ENCODE measurements at places on chromosomes 2 and 18.

- no peak for DNase-seq
These were observed 40.2 kb downstream of the MCFD2 start for GRCh38 chr2:46875226-46875899.

GRCh38 chr2:96527286-96528005 lies 9.1 kb upstream of the ARID5A start:
- no peak for DNase-seq

- no peak for DNase-seq
These were observed 276.1 kb upstream of the HDAC4 start for GRCh38 chr2:239676716-239677452.

GRCh38 chr2:12070153-12070552 lies 323.7 kb downstream of the LPIN1 start:
- DNase-seq, result no peak

DNA sequence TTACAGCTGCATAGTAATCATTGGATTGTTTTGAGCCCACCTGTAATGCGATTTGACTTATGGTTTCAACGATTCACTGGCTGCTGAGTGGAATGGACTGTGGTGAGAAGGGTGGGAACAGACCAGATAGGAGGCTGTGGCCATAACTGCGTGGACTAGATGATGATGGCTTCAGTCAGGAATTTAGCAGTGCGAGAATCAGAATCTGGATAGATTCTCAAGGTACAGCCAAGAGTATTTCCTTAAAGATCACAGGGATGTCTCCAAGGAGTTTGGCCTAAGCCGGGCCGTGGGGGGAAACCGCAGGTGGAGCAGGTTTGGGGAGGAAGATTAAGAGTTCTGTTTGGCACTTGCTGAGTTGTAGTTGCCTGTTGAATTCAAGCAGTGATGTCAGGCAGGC lies 44.0 kb upstream of the CHMP1B start:
- no peak for DNase-seq

GRCh38 chr2:76675212-76675611 lies 847.0 kb downstream of the LRRTM4 start:
- DNase-seq, result no peak

- DNase-seq, result no peak
These were observed 300.9 kb downstream of the NBAS start for GRCh38 chr2:15260196-15260595.

DNA sequence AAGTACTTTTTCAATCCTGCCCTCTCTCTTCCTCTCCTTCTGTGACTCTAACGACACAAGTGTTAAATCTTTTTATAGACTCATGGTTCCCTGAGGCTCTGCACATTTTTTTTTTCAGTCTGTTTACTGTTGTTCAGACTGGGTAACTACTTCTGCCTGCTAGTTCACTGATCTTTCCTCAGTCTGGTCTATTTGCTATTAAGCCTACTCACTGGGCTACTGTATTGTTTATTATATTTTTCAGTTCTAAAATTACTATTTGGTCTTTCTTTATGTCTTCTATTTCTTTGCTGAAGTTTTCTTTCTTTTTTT lies 21.3 kb downstream of the PPP3R1 start:
- no peak for DNase-seq

GRCh38 chr2:54164106-54164505 lies 48.7 kb downstream of the ACYP2 start:
- no peak for DNase-seq

DNA sequence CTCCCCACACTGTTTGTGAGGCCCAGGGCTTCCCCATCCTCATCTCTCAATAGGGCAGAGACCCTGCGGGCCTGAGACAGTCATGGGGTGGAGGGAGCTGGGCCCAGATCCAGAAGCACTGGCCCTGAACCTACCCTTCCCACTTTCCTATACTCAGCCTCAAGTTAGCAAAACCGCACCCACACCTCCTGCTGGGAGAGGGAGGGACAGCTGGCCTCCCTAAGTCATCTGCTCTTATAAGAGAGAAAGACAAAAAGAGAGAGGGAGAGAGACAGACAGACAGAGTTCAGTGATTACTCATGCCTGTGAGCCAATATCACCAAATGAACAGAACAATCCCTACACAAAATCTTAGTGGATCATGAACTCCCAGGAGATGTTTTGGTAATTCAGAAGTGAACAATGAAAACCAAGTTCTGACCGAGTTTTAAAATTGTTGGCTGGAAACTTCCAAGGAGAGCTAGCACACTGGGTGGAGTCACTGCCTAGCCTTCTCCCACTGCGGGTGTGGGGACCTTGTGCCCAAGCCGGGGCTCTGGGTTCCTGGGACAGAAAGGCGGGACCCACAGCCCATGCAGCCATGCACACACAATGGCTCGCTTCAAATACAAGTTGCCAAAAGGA lies 130.5 kb downstream of the PXDN start:
- DNase-seq, result no peak

- no peak for DNase-seq
These were observed 111.9 kb downstream of the KCNF1 start for GRCh38 chr2:11023326-11024258.

GRCh38 chr18:23693846-23694245 lies 4.6 kb downstream of the LAMA3 start:
- no peak for DNase-seq

- no peak for DNase-seq
These were observed 47.7 kb downstream of the SLC9A2 start for GRCh38 chr2:102667072-102667471.

DNA sequence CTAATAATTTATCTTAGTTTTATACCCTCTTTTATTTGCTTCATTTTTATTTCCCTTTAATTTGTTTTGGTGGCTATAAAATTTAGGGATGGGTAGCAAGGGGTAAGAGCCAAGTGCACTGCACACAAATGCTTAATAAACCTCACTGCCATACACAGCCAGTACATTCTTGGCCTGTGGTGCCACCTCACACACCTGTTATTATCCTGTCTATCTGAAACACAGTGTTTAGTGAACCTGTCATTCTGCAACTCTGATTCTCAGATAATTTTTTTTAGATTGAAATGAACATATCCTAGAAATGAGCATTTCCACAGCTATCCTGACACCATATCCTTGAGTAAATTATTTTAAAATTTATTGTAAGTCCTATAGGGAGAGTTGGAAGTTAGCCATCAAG lies 807.5 kb downstream of the DCC start:
- DNase-seq, result no peak

DNA sequence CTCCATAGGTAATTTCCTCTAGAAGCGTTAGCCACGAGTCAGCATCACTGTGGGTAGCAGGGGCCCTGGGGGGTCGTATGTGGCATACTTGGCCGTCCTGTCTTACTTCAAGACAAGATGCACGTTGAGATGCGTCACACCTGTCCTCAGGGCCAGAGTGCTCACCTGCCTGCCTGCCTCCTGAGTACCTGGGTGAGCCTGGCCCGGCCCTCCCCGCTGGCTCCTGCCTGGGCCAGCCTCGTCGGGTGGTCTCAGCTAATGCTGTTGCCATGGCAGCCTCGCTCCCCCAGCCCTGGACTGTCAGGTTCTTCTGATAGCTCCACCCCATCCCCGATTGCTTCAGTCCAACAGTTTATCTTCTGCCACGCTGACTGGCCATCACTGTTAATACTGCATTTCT lies 232.4 kb downstream of the GBX2 start:
- DNase-seq, result no peak

GRCh38 chr18:40355726-40356125 lies 1599.3 kb upstream of the PIK3C3 start:
- DNase-seq, result no peak

GRCh38 chr2:26290001-26290400 lies 45.3 kb downstream of the HADHB start:
- no peak for DNase-seq

DNA sequence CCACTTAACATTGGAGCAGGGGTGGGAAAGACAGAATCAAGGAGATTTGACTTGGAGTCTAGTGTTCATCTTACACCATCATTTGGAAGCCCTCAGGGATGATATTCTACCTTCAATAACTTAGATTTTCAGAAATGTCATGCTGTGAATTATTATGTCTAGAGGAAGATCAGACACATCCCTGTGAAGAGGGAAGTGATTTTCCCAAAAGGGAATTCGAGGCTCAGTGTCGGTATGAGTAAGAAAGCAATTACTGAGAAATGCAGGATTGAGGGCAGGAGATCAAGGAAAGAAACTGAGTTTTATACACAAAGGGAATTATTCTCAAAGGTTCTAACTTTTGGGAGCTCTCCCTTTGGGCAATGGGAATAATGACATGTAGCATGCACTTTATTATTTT lies 25.6 kb upstream of the ATIC start:
- no peak for DNase-seq

DNA sequence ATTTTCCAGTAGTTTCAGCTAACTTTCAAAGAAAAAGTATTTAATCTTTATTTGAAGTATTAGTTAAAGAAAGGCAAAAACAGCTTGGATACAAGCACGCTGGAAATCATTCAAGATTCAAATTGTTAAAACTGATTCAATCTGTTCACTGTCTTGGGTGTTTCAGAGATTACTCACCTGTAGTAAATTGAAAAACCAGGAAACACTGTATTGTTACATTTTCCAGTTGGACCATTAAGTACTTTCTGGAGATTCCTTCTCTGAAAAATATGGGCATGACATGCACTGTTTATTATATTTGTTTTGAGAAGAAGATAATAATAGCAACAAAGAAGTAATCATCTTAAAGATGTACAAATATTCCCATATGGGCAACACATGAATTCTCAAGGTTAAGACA lies 196.1 kb downstream of the UBE2E3 start:
- no peak for DNase-seq

DNA sequence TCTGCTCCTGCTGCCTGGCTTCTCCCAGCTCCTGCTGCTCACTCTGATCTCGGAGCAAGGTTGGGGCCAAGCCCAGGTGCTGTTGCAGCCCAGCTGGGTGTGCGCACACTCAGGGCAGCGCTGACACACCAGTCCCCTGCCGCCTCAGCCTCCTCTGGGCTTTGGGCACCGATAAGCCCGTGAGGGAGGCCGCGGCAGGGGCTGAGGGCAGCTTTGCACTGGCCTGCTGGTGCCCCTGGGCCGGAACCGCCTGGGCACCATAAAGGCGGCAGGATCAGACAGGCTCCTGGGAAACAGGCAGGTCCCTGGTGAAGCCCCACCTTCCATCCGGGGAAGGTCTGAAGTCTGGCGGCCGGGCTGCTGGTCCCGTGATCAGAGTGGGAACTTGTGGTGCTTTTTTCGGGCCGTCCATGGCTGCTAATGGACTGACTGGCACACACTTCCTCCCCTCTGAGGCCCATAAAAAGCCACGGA lies 14.1 kb upstream of the EML6 start:
- no peak for DNase-seq

- no peak for DNase-seq
These were observed 105.5 kb downstream of the NRP2 start for GRCh38 chr2:205787761-205788160.

DNA sequence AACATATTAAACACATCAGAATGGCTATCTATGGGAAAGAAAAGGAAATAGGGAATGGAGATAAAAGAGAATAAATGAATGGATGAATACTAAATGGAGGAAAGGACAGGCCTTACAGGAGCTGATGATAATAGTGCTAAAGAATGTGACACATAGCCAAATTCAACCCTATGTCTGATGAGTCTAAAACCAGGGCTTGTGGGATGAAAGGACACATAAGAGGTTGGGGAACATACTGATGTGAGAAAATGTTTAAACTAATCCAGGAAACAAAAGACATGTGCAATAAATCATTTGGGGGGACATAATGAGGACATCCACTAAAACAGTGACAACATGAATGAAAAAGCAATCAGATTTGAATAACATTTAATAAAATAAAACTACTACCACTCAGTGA lies 120.0 kb downstream of the DYM start:
- DNase-seq, result peak; percentile 8

DNA sequence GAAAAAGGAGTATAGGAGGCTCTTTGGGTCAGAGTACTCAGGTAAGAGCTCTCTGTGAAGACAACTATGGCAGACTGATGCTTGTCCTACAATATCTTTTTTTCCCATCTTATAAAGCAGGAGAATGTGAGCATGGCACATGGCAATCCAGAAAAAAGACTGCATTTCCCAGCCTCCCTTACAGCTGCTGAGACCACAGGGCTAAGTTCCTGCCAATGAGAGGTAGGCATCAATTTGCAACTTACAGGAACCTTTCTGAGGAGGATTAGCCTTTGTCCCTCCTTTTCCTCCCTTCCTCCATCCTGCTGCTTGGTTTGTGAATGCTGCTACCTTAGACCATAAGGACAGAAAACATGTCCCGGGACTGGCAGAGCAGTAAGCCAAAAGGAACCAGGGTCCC lies 37.8 kb upstream of the ST8SIA5 start:
- no peak for DNase-seq

- no peak for DNase-seq
These were observed 39.8 kb downstream of the FAM124B start for GRCh38 chr2:224362094-224362493.

DNA sequence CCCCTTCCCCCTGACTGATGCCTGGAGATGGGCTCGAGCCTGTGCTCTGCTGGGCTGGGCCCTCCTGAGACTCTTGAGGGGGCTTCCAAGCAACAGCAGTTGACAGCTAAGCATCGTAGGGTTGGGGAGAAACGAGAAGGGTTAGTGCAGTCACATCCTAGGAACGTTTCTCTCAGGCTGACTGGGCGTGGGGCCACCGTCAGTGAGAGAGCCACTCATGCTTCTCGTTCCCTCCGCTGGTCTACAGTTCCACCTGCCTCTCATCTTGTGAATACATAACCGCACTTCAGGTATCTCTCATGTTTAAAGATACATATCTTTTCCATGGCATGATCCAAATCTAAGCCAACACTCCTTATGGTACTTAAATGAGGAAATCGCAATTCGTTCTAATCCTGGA lies 66.4 kb downstream of the TRAPPC12 start:
- no peak for DNase-seq

GRCh38 chr2:172861656-172862476 lies 126.2 kb downstream of the RAPGEF4 start:
- no peak for DNase-seq

DNA sequence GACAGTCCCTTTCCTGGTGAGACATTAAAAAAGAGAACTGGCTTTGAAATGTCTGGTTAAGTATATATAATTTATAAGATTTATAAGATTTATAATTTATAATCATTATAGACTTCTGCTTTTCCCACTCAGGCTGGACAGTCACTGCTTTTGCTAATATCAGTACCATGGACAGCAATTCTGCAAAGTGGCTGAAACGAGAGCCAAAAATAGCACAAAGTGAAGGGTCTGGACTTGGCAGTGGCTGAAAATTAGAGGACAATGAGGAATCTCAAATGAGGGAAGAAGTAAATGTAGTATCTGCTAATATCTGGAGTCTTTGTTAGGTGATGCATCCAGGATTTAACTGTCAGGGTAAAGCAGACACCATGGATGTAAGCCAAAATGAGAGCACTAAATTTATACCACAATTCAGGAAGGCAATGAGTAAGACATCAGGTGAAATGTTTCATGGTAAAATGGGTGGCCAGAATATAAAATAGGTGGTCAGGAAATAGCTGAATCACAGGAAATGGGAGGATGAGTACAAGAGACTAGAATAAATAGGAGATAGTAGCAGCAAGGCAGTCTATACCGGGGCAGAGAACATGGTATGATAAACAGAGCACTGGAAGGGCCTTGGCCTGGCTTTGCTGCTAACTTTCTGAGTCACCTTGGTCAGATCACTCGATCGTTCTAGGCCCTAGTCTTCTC lies 39.6 kb upstream of the BOD1L2 start:
- no peak for DNase-seq

- DNase-seq, result no peak
These were observed 32.1 kb downstream of the CLASP1 start for GRCh38 chr2:121617042-121617599.

Data from AG09309 (cell line).